ENCODE measurements at places on chromosomes 7 and 10.

DNA sequence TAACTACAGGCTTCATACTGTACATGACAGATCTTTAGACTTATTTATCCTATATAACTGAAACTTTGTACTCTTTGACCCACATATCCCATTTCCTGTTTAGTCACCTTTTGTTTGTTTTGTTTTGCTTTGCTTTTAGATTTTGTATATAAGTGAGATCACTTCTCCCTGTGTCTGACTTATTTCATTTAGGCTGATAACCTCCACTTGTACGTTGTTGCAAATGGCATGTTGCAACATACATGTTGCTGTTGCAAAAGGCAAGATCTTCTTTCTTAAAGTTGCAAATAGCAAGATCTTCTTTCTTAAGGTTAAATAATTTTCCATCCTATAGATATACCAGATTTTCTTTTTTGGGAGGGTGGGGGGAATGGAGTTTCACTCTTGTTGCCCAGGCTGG lies 341.5 kb downstream of the OTUD1 start:
- DNase-seq: no peak

DNA sequence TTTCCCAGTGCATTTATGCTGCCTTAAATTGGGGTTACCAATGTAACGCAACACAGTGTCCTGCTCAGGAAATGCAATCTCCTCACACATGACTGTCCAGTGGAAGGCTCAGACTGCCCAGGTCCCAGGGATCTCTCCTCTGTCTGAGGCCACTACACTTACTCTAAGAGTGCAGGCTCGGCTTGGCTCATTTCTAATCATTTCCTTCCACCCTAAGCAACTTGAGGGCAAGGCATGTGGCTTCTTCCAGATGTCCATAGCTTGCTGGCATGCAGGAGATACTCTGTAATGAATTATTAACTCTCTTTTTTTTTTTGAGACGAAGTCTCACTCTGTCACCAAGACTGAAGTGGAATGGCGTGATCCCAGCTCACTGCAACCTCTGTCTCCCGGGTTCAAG lies 23.7 kb downstream of the PLAC9 start:
- no peak for DNase-seq

DNA sequence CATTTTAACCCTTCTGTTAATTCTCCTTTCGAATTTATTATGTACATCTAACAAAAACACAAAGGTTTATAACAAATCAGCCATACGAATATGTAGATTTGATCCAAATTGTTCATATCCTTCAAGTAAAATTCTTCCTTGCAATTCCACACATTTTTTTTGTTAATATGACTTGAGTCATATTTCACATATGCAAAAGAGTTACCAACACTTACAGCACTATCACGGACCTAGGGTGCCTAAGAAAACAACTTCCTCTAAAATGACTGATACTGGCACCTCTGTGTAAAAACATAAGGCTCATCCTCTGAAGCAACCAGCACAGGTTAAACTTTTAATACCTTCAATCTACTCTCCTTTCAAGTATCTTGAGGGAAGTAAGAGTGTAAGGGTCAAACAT lies 451.8 kb downstream of the SEMA3D start:
- no peak for DNase-seq

- no peak for DNase-seq
Observed at GRCh38 chr7:5682551-5683279, 98.7 kb downstream of the RNF216 start.

GRCh38 chr10:96205580-96205979 lies 65.8 kb downstream of the BLNK start:
- no peak for DNase-seq

DNA sequence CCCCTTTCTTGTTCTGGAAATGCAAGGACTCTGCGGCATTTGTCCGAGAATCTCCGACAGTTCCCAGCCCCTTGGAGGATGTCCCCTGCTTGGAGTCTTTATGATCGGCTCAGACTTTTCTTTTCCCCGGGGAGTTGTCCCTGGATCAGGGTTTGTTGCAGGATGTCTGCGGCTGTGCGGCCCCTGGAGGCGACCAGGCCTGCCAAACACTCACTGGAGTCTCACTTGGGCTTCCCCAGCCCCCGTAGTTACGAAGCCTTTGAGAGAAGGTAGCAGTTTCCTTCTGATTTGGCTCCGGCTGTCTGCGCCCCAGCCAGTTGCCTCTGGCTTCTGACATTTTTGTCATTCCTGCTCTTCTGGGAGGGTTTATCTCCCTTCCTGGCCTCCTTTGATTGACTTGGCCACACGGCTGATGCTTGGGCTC lies 16.1 kb downstream of the COL26A1 start:
- DNase-seq: no peak

- DNase-seq: no peak
Observed at GRCh38 chr7:75878312-75878768, 494 bp upstream of the RHBDD2 start.

- no peak for DNase-seq
Observed at GRCh38 chr7:11298220-11298619, 324.5 kb downstream of the PHF14 start.

DNA sequence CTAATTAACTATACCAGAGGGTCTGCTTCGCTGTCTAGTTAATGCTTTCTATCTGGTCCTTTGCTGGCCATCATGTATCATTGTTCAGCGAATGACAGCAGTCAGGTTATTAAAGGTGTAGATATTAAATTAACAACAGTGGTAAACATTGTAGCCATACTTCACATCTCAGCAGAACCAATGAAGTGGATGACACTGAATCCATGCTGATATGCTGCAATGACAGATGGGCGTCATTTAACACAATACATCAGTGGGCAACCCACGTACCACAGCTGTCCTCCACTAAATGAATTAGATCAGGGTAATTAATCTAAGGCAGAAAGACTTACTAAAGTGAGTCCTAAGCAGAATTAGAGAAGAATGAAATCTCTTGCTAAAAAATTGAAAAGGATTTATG lies 767.2 kb downstream of the NXPH1 start:
- DNase-seq: no peak

Measured in brain (organoid and tissue), 16 donors.